ENCODE measurements at places on chromosomes 11 and 22. TPM values are rescaled to one million over a fixed set of nuclear protein-coding genes. Genes with fewer than 3 reads are reported as not detected.

The CEP126 gene
- 17.2 TPM for total RNA-seq

The ANO5 gene
- total RNA-seq: 14.8 TPM

The MS4A1 gene
- total RNA-seq: 0.93 TPM

The LRRN4CL gene
- total RNA-seq: 12.4 TPM

The LARGE2 gene
- total RNA-seq: 3.8 TPM

The RASD2 gene
- 1.0 TPM for total RNA-seq

The MRGPRX4 gene
- not detected for total RNA-seq

The CABP4 gene
- total RNA-seq: 6.3 TPM

The OR8G5 gene
- total RNA-seq: not detected

The TMEM123 gene
- total RNA-seq: 117 TPM

The MRGPRE gene
- total RNA-seq: 0.44 TPM

The LRFN4 gene
- 14.6 TPM for total RNA-seq

The GSTT2B gene
- 2.8 TPM for total RNA-seq

The C22orf15 gene
- total RNA-seq: 0.88 TPM

The KCNE3 gene
- 5.8 TPM for total RNA-seq

The TRIM29 gene
- 44.5 TPM for total RNA-seq

The DDI1 gene
- total RNA-seq: not detected

The OR52N5 gene
- not detected for total RNA-seq

The ZNF143 gene
- total RNA-seq: 49.5 TPM

The HBG2 gene
- 1,428 TPM for total RNA-seq

The HPS5 gene
- total RNA-seq: 43.2 TPM

The RHOD gene
- total RNA-seq: 8.1 TPM

The DGAT2 gene
- 5.2 TPM for total RNA-seq

The SCUBE2 gene
- 13.2 TPM for total RNA-seq

The P2RX6 gene
- total RNA-seq: 2.2 TPM

The CCND1 gene
- 270 TPM for total RNA-seq

The OR8K5 gene
- not detected for total RNA-seq

The HBD gene
- total RNA-seq: not detected

The SERHL2 gene
- 4.5 TPM for total RNA-seq

The C11orf65 gene
- total RNA-seq: 4.2 TPM

The DSCAML1 gene
- 18.0 TPM for total RNA-seq

The OR52E8 gene
- total RNA-seq: not detected

The WNT7B gene
- 8.4 TPM for total RNA-seq

The KCNJ1 gene
- total RNA-seq: not detected

The SMIM38 gene
- total RNA-seq: 2.0 TPM

The YPEL4 gene
- total RNA-seq: 3.5 TPM

The RFPL2 gene
- not detected for total RNA-seq

The NXPE4 gene
- not detected for total RNA-seq

The HDHD5 gene
- total RNA-seq: 38.3 TPM

The C22orf42 gene
- not detected for total RNA-seq

The CDCA5 gene
- 3.7 TPM for total RNA-seq

The PPP1R14B gene
- total RNA-seq: 50.6 TPM

The DGCR6L gene
- total RNA-seq: 41.8 TPM

The MAJIN gene
- not detected for total RNA-seq

The DNAJB7 gene
- total RNA-seq: not detected

The AASDHPPT gene
- 139 TPM for total RNA-seq

The GRM5 gene
- total RNA-seq: 13.1 TPM

The VWA5A gene
- total RNA-seq: 23.7 TPM

The PKP3 gene
- 5.5 TPM for total RNA-seq

The TSSK2 gene
- total RNA-seq: not detected

The PARVB gene
- 22.0 TPM for total RNA-seq

Data from camera-type eye (tissue), 1 donor.